ENCODE measurements at places on chromosomes 6 and 20.

DNA sequence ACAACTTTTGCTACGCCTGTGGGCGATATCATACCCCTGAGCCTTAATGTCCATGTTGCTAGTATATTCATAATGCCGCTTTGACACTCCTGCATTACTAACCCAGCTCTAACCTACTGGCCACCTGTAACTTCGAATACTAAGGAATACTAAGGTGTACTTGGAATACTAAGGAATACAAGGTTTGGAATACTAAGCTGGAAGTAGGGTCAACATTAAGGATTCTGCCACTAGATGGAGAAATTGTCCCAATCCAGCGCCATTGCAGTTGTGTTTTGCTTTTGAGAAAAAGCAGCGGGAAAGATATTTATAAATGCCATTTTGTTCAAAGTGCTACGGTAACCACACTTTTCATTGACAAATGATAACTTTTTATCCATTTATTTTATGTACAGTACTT, 10.7 kb downstream of the TBXT start:
- DNase-seq, result no peak

DNA sequence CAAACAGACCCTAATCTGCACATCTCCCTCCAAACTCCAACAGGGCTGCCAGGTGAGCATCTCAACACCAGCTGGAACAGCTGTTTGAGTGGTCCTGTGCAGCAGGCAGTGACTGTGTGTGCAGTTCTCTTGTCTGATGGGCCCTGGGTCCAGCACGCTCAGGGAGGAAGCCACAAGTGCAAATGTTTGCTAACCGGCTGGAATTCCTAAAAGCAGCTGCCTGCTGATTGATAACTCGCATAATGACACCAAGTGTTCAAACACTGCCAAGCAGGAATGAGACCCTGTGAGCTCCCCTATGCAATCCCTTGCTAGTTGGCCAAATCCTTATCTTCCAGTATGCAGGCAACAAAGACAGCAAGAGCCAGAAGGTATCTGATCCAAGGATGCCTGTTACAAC, 650.6 kb downstream of the CBLN4 start:
- DNase-seq, result no peak

DNA sequence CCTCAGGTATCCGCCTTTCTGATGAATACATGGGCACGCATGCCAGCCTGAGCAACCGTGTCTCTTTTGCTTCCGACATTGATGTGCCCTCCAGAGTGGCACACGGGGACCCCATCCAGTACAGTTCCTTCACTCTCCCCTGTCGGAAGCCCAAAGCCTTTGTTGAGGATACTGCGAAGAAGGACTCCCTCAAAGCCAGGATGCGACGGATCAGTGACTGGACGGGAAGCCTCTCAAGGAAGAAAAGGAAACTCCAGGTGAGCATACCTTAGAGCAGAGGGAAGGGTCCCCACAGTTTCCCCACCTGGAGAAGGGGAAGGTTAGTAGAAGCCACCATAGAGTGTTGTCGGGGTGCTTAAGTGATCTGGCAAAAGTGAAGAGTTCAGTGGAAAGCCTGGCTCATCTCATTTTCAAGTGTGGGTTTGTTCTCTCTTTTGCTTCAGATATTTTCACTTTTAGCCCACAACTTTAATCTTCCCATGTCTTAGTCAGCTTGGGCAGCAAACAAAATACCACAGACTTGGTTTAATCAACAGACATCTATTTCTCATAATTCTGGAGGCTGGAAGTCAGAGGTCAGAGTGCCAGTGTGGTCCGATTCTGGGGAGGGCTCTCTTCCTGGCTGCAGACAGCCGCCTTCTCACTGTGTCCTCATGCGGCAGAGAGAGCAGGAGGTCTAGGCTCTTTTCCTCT, 133.5 kb upstream of the CLDN20 start:
- DNase-seq, result no peak

DNA sequence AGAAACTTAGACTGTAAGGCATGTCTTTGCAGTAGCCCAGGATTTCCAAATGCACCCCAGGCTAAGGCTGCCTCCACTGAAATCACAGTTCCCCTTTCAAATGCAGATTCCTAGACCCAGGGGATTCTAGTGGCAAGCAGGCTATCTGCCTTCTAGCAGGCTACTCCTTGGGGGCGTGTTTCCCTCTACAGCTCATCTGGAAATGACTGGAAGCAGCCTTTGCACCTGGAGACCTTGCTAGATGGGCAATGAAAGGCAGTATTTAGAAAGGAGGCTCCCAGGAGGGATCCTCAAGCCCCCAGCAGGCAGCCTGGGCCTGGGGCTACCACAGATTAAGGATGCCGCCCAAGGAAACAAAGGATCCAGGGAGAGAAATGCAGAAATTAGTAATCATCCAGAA, 26.0 kb upstream of the SYNDIG1 start:
- DNase-seq, result no peak

GRCh38 chr6:75436869-75437268, 56.7 kb downstream of the FILIP1 start:
- no peak for DNase-seq

DNA sequence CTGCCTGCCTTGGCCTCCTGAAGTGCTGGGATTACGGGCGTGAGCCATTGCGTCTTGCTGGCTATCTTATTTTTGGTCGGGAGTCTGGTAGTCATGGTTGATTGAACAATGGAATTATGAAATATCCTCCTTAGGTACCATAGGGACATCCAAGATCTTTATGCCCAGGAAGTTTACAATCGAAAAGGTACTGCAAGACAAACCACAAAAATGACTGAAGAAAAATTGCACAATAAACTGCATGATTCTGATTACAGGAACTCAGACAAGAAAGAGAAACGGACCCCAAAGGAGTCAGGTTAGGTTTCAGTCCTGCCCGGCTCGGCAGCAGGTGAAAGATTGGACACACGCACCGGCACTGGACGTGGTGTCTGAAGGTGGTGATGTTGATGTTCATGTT, 5.3 kb downstream of the SLC26A8 start:
- no peak for DNase-seq

DNA sequence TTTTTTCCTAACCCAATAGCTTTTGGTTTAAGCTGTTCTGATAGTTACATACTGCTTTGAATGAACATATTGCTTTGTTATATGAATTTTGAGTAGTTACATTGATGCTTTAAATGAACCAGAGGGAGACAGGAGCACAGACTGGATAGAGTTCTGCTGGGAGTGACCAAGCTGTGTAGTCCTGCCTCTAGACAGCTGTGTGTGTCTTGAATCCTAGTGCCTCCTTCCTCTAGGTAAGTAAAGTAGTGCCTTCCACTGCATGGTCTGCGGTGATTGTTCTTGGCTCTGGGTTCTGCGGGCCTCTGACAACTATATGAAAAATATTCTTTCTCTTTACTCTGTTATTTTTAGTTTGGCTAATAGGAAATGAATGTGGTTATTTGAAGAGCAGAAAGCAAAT, 46.0 kb upstream of the ADGRG6 start:
- DNase-seq, result no peak

DNA sequence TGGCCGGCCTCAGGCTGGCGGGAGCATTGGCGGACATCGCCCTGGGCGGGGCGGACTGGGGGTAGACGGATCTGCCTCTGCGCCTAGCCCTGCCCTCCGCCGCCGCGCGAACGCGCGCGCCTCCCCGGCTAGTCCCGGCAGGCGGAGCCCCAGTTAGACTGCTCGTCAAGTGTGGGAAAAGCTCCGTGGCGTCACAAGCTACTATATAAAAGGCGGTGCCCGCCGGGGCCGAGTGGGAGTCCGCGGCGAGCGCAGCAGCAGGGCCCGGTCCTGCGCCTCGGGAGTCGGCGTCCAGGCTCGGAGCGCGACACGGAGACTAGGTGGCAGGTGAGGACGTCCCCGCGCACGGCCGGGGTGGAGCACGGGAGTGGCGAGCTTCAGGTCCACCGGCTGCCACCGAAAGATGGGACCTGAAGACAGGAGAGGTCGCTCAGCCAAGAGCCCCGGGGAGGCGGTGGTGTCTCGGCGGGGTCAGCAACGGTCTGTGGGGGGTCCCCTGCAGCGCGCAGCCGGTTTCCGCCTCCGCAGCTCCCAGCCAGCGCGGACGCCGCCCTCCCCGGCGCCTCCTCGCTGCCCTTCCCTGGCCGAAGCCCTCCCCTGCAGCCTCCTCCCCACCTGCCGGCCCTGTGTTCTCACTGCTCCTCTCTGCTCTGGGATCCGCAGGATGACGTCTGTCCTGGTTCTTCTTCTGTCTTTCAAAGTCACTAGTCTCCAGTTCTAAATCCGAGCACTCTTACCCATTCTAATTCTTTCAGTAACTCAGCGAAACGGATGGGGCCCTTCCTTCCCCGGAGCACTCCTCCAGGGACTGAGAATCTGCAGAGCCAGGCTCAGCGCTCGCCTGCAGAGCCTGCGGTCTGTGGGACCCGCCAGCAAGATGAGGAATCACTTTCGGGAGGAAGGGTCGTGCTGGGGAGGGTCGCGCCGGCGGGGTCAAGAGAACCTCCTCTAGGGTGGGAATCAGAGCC, 4.3 kb upstream of the RIPK1 start:
- peak; percentile 18 for DNase-seq

GRCh38 chr6:116287689-116288282, 8.1 kb upstream of the TSPYL1 start:
- DNase-seq, result no peak

GRCh38 chr20:24993337-24994185, 1.0 kb upstream of the APMAP start:
- peak; percentile 24 for DNase-seq

DNA sequence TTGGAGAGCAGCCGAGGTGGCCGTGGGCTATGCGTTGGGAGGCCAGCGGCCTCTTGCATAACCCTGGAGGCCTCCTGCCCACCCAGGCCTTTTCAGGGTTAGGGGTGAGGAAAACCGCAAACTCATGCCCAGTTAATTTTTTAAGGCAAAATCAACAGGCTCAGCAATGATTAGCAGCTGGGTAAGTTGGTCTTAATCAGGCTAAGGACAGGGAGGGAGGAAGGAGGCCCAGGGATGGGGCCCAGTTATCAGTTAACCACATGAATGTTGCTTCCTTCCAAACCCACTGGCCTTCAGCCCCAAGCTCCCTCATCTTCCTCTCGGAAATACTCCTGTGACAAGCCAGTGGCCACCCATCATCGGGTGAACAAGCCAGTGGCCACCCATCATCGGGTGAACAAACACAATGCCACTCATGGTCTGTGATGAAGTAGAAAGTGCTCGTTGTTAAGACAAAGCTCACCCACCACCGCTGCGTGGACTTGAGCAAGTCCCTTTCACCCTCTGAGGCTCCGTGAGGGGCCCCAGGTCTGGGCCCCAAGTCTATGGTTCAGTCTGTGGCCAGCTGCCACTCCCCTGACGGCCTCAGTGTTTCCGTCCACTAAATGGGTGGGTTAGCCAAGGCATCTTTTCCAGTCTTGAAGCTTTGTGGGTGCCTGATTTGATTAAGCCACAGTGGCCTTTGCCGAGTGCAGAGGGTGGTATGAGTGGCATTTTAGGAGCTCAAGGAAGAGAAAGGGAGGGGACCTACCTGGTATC, 39.4 kb downstream of the HNF4A start:
- DNase-seq, result no peak

GRCh38 chr20:63911176-63911575, 16.2 kb downstream of the DNAJC5 start:
- no peak for DNase-seq

- DNase-seq, result no peak
Observed at GRCh38 chr20:39075731-39076130, 113.6 kb downstream of the DHX35 start.

- no peak for DNase-seq
Observed at GRCh38 chr20:8161264-8162071, 29.4 kb downstream of the PLCB1 start.

GRCh38 chr20:38663660-38664059, 60.6 kb upstream of the SLC32A1 start:
- DNase-seq, result no peak

- DNase-seq, result no peak
Observed at GRCh38 chr20:24873025-24873620, 75.9 kb upstream of the CST7 start.

GRCh38 chr6:13924146-13924948, 405 bp upstream of the RNF182 start:
- peak; percentile 24 for DNase-seq

GRCh38 chr6:109059571-109060021, 35.0 kb downstream of the SESN1 start:
- no peak for DNase-seq

GRCh38 chr6:169786349-169786748, 34.9 kb downstream of the ERMARD start:
- no peak for DNase-seq

GRCh38 chr6:169188051-169188470, 65.6 kb downstream of the THBS2 start:
- DNase-seq, result no peak

DNA sequence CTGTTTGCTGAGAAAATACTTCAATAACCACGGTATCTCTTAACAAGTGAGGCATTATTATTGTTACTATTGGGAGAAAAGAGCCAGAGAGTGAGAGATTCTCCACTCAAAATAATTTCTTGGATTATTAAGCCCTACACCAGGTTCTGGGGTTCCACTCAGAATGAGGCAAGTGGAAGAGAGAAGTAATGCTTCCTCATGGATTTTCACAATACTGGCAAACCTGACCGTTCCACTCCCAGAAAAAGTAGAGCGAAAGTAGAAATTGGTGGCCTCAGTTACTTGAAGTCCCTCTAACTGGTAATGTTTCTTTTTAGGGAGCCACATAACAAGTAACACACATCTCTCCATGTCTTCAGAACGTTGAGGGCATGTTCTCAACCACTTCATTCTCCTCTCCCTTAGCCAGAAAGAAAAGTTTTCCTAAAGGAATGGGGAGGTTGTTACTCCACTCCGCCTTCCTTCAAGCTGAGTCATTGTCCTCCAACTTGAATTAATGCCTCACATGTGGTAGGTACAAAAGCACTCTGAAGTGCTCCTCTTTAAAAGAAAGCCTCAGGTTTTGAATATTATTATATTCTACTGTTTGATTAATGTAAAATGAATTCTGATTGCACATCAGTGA, 1.9 kb downstream of the BAG2 start:
- DNase-seq, result no peak

GRCh38 chr6:144405163-144405562, 120.0 kb downstream of the UTRN start:
- DNase-seq, result no peak

DNA sequence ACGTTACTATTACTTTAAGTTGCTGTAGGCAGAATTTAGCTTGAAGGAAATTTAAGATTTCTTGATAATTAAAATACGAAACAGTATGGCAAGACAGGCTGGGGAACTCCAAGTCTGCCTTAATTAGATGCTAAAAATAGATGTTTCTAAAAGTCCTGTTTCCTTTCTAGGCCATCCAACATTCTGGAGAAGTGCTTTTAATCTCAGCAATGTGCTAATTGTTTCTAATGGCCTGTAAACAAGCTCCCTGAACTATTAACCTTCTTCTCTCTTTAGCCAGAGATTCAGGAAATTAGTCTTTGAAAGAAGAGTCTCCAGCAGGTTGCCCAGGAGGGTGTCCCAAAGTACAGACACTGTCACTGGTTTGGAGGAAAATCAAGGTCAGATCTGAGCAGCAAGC, 677.3 kb upstream of the AGPAT4 start:
- no peak for DNase-seq

DNA sequence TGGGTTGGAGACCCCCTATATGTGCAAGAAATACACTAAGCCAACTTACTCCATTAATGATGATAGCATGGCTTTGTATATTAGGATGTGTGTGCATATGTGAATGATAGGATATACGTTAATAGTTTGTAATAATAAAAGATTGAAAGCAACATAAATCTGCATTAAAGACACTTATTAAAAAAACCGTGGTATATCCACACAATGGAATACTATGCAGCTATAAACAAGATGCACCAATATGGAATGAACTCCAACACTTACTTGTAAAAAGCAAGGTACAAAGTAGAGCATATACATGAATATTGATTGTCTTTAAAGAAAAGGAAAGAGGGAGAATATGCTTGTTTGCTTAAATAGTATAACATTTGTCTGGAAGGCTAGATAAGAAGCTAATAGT, 68.0 kb downstream of the UST start:
- DNase-seq, result no peak

All from NCI-H1092 (cell line).